ENCODE measurements at places on chromosomes 3 and 15.

DNA sequence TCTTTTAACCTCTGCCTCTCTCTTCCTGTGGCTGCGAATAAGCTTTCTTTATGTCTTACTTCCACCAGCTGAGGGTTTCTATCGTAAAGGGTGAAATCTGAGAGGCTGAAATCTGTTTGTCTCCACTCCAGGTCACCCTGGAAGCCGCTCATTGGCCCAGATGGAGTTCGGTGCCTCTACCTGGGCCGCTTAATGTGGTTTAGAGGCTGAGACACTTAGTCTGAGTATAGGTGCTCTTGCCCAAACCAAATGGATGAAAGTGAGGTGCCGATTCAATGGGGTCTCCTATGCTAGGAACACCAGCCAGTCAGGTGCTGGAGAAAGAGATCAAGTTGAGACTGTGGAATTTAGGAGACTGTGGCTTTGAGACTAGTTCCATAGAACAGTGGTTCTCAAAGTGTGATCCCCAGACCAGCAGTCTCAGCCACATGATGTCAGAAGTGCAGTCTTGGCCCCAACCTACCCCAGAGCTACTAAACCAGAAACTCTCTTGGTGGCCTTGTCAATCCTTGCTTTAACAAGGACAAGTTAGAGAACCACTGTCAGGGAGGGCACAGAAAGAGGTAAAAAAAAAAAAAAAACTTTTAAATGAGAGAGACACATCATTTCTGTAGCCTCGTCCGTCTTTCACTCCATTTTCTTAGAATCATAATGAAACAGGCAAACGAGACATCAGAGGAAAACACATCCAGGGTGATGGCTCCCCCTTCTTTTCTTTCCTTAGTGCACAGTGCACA is 54.9 kb upstream of the CCR2 start:
- no peak for DNase-seq

DNA sequence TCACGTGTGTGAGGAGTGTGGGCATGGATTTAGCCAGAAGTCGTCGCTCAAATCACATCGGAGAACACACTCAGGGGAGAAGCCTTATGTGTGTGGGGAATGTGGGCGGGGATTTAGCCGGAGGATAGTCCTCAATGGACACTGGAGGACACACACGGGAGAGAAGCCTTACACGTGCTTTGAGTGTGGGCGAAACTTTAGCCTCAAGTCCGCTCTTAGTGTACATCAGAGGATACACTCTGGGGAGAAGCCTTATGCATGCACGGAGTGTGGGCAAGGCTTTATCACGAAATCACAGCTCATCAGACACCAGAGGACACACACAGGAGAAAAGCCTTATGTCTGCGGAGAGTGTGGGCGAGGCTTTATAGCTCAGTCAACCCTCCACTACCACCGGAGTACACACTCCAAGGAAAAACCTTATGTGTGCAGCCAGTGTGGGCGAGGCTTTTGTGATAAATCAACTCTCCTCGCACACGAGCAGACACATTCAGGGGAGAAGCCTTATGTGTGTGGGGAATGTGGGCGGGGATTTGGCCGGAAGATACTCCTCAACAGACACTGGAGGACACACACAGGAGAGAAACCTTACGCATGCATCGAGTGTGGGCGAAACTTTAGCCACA is 28.1 kb downstream of the ZNF589 start:
- no peak for DNase-seq

DNA sequence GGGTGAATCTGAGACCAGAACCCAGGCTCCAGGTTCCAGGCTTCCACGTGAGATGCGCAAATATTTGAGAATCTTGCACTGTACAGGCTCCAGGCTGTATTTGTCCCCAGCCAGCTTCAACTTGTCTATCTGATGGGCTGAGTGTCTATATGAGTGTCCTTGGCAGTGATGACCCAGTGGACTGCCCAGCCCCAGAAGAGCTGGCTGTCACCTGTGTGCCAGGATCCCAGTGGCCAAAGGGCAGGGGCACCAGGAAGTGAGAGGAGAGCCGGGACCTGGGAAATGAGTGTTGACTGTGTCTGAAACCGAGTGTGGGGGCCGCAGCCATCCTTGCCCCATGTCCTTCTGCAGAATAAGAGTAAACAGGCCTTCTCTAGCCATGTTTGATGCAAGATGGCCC is 10.4 kb downstream of the FAH start:
- DNase-seq: no peak

- DNase-seq: no peak
Measured at GRCh38 chr3:171328419-171329082, 131.7 kb downstream of the TNIK start.

DNA sequence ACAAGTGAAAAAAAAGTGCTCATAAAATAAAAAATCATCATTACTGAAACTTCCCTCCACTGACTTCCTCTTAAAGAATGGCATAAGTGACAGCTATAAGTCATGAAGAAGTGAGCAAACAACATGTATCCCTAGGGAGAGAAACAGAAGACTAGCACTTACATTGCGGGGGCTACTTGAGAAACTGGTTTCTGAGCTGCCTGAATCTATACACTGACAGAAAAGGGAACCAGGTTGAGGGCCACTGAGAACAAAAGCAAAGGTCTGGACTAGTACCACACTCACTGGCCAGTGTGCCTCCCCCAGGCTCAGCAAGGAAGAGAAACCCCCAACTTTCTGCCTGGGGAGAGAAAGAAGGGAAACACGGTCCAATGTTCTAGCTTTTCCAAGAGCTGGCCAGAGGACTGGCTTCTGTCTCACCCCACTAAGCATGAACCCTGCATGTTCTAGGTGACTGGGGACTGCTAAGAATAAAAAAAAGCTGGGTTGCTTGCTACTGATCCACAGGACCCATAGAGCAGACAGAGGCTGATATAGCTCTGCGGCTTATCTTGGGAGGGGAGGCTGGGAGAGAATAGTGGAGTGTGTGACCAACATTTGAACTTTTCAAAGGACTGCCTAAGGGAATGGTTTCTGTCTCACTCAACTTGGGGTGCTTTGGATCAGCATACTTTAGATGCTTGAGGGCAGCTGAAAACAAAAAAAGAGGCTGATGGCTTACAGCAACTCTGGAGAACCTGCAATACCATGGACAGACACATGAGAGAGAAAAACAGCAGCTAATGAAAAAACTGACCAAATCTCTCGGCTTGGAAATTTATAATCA is 8.1 kb downstream of the RAD18 start:
- DNase-seq: no peak

- DNase-seq: peak; percentile 7
Measured at GRCh38 chr3:19866751-19867347, 67.2 kb downstream of the EFHB start.

DNA sequence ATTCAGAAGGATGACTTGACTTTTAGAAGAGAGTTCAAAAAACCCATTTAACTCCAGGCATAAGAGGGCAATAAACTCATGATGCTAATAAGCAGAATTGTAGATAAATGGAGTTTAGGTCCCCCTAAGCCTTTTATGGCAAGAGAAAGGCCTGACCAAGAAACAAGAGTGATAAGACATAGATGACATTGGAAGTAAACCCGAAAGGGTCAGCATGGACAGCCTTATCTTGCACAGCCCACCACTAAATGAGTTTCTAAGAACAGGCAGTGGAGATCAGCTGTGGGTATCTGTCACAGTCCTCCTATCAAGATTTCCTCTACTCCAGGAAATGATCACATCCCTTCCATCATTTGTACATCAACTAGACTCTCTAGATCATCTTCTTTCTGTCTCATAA is 457.9 kb upstream of the ADAMTS9 start:
- DNase-seq: no peak

GRCh38 chr15:40037721-40038120 is 1.3 kb downstream of the SRP14 start:
- DNase-seq: no peak

DNA sequence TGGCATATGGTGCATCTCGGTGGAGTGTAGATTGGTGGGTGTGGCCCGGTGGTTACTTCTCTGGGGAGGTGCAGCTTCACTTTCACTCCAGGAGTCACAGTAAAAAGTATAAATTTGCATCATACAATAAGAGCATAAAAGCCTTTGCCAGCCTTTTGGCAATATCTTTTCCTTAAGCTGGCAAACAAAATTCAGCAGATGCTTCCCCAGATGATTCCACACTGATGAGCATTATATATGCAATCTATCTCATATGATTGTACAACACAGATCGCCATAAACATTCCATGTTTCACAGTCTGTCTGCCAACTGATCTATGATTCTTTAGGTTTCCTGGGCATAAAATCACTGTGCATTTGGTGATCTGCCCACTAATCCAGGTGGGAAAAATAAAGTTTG is 120.2 kb upstream of the ALCAM start:
- DNase-seq: no peak

DNA sequence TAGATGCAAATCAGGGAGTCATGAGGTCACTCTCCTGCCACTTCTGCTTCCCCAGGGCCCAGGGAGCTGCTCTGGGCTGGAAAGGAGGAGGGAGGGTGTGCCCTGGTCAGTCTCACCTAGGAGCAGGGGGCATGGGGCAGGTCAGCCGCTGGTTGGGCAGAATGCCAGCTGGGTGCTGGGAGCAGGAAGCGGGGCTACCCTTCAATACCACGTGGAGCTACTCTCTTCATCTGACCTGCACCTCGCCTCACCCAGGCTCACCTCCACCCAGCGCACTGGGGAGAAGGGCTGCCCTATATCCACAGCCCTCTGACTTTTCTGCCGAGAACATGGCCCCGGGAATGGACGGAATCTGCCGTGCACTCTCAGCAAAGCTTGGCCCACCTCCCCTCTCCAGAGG is 15.1 kb downstream of the NTRK3 start:
- DNase-seq: no peak

GRCh38 chr3:117282566-117282965 is 573.0 kb downstream of the TUSC7 start:
- DNase-seq: no peak

DNA sequence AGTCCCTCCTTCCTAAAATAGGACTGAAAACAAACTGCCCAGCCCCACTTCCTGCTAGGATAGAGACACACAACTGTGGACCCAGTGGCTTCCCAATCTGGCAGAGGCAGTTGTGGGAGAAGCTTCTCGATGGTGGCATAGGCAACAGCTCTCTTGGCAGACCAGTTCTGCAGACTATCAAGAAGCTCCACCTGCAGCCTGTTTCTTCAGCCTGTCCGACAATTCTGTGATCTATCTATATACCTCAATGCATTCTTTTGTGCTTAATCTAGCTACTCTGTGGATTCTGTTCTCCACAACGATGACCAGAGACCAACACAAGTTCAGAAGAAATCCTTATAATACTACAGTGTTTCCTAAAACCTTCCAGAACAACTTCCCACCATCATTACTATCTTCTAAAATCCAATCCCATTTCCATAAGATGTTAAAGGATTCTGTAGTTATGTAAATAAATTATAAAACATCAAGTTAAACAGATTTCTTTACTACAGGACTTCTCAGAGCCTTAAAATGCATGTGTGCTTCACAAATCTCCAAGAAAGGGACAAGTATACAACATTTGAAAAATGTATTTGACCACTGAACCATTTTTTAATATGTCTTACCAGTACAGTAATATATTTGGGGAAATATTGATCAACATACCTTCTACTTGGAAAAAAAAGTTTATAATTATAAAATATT is 57.7 kb downstream of the IGF2BP2 start:
- no peak for DNase-seq

DNA sequence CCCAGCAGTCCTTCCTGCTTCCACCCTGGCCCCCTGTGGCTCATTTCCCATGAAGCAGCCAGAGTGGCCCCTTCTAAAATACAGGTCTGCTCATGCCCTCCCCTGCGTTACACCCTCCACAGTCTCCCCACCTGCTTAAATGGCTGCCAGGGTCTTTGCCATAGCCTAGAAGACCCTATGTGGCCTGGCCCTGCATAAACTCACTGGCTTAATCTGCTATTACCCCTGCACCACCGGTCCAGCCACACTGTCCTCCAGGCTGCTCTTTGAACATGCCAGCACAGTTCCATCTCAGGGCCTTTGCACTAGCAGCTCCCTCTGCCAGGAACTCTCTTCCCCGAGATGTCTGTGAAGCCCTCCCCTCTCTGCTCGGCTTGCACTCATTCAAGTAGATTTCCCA is 166.8 kb downstream of the NTRK3 start:
- DNase-seq: no peak

DNA sequence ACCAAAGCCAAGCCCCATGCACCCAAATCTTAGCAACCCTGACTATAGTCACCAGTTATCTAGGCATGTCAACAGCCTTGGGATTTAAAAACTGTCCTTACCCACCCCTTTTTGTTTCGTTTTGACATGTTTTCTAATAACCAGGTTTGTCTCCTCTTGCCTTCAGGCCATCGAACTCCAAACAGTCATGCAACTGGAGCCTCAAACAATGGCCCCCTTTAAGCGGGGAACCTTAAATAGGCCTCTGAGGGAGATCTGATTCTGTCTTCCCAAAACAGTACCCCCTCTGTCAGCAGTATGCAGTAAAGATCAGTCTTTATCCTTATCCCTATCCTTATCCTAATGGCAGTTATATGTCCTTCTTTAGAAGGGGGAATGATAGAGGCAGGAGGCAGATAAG is 105.7 kb downstream of the DPH6 start:
- no peak for DNase-seq

GRCh38 chr3:153760948-153761347 is 360.2 kb upstream of the ARHGEF26 start:
- DNase-seq: no peak

GRCh38 chr15:61634837-61635236 is 405.7 kb upstream of the RORA start:
- no peak for DNase-seq

DNA sequence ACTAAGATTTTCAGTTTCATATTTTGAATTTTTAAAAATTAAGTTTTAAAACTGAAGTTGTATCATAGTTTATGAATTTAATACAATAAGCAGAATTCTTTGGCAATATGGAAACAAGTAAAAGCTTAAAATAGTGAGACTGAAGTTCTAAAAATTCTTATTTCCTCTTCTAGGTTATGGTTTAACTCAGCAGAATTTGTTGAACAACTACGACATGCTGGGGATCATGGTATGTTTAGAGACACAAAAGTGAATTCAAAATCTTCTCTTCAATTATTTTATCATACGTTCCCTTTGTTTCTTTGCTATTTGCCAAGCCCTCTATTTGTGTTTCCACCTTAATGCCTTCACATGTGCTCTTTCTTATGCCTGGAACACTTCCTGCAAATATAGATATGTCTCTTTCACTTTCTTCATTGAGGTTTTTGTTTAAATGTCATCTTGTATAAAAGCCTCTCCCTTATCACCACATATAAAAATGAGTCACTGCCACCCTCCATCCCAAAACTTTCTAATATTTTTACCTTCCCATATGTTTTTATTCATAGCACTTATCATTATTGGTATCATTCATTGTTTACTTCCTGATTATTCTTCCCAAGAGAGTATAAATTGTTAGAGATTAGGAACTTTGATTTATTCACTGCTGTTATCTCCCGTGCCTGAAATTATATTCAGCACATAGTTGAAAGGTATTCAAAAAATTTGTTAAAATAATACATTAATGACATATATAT is 6.4 kb downstream of the SUCNR1 start:
- DNase-seq: no peak
